NCI-H1930 (cell line): ENCODE measurements at places on chromosomes 16 and 17.

DNA sequence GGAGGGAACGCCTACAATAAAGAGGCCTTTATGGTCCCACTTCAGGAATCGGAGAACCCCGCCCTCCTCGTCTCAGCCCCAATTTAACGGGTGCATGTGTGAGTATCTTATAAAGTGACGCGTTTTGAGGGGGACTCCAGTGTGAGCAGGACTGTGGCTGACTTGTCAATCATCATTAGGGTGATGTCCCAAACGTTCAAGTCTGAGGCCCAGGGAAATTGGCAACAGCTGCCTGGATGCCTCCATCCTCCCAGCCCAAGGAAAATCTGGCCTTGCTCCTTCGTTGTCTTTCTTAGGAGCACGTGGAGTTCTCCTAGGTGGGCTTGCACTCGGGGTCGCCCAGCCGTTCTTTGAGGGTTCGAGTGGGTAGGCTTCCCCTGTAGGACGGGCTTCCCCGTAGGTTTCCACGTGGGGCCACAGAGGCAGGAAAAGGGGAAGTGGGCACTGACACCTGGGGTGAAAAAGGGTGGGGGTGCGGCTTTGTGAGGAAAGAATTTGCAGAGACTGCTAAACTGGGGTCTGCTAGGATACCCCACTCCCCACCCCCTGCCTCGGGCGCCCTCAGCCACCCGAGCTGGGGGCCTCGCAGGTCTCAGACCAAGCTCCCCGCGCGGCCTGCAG, 561 bp upstream of the HERPUD1 start:
- DNase-seq = no peak

DNA sequence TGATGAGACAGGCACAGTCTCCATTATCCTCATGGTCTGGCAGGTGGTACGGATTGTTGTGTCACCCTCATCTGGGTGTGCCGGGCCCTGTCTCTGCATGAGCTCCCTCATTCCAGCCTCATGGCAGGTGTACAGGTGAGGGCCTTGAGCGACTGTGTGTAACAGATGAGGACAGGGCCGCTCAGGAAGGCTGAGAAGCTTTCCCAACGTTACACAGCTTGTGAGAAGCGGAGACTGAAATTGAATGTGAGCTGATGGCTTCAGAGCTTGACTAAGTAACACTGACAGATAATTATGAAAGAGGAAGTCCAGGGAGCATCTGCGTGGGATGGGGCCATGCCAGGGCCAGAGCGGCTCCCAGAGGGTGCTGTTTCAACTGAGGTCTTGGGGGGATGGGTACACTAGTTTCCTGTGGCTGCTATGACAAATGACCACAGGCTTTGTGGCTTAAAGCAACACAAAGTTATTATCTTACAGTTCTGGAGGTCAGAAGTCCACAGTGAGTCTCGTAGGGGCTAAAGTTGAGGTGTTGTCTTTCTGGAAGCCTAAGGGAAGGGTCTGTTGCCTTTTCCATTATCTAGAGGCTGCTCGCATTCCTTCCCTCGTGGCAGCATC, 36.7 kb downstream of the CMIP start:
- no peak for DNase-seq

GRCh38 chr17:8859027-8859803, 8.3 kb downstream of the PIK3R6 start:
- no peak for DNase-seq

GRCh38 chr17:71777048-71777640, 343.7 kb upstream of the SOX9 start:
- no peak for DNase-seq

DNA sequence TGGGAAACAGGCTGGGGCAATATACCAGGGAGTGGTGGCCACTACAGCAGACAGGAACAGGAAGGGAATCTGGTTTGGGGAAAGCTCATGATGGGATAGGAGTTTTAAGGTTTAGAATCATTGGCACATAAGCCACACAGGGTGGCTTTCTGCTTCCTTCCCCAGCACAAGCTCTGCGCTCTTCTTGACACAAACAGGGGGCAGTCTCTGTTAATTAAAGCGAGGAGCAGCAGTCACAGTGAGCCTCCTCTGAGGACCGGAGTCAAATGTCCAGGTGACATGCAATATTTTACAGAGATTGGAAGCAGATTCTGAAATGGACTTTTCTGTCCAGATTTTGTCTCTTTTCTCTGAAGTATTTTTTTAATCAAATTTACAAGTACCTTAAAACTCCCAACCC, 2.8 kb upstream of the SHISA9 start:
- DNase-seq = no peak
